B cell (primary cell): ENCODE measurements at places on chromosomes 7 and 10. TPM values are rescaled to one million over a fixed set of nuclear protein-coding genes. Genes with fewer than 3 reads are reported as not detected.

DNA sequence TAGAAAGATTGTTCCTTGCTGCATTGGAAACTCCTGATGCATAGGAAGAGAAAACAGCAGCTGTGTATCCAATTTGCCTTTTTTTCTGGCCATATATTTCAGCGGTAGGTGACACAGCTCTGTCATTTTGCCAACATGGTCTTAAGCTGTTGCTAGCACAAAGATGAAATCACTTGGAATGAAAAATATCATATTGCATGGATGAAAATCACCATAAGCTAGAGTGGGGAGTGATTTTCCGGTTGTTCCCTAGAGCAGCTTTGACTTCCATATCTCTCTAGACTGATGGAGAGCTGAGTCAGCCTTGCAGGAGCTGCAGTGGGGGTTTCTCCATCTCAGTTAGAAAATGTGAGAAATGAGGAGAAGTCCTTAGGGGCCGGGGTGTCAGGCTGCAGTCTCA is 38.3 kb upstream of the BTBD16 start:
- H3K36me3 ChIP-seq: no peaks in the 10 kb centered on the region
- H3K27me3 ChIP-seq: no peaks in the 10 kb centered on the region
- H3K4me3 ChIP-seq: no peak overlapping the region
- no peak for DNase-seq
- H3K27ac ChIP-seq: no peak overlapping the region
- no peaks in the 10 kb centered on the region for H3K4me1 ChIP-seq

GRCh38 chr7:84654273-84654672 is 459.7 kb upstream of the SEMA3A start:
- H3K36me3 ChIP-seq: no peaks in the 10 kb centered on the region
- no peaks in the 10 kb centered on the region for H3K4me1 ChIP-seq
- no peaks in the 10 kb centered on the region for H3K27me3 ChIP-seq
- no peak for DNase-seq
- H3K27ac ChIP-seq: no peak overlapping the region
- H3K4me3 ChIP-seq: no peak overlapping the region

DNA sequence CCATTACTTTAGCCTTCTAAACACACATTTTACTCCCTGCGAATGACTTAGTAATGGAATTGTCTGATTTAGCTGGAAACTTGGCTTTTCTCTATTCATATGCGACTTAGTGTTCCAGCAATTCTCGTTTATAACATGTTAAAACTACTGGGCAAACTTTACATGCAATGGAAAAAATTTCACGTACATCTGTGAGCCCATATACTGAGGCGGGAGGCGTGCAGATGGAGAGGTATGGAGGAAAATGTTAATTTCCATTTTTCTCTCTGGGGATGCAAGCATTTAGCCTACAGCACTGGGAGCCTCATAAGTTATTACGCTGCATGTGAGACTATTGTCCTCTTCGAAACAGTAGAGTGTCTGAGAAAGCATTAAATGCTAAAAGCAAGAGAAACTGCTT is 591.5 kb upstream of the ANKRD30A start:
- H3K4me1 ChIP-seq: peaks cover 25% of the 10 kb centered on the region
- DNase-seq: no peak
- no peaks in the 10 kb centered on the region for H3K36me3 ChIP-seq
- H3K27me3 ChIP-seq: no peaks in the 10 kb centered on the region
- no peak overlapping the region for H3K4me3 ChIP-seq
- H3K27ac ChIP-seq: no peak overlapping the region

- no peak for DNase-seq
- no peaks in the 10 kb centered on the region for H3K27me3 ChIP-seq
- H3K36me3 ChIP-seq: no peaks in the 10 kb centered on the region
- H3K27ac ChIP-seq: no peak overlapping the region
- H3K4me3 ChIP-seq: no peak overlapping the region
These were observed 152.8 kb upstream of the MKLN1 start for GRCh38 chr7:131174855-131175254.

DNA sequence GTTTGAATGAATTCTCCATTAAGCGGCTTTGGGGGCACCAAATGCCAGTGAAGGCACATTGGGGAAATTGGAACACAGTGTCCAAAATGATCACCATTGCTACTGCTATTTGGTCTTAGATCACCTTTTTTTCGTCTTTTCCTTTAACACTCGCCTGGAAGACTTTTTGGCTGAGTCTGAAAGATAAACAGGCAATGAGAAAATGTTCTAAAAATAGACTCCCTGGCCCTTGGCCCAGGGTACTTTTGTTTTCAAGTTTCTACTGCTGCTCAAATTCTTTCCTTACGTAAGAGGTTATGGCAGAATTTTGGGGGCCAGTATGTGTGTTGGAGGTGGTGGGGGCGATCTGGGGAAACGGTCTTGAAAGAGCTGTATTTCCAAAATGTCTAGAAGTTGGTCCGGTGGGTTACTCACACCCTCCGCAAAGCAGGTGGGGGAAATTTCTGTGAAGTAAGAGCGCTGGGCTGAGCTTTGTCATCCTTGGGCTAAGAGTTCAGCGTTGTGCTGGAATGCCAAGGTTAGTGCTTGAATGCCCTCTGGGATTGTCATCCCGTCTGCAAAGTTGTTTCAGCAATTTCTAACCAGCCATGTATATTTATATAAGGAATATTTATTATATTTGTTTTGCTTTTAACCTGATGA is 1.3 kb upstream of the ITPRIP start:
- H3K4me1 ChIP-seq: peaks cover 39% of the 10 kb centered on the region
- H3K27ac ChIP-seq: no peak overlapping the region
- no peaks in the 10 kb centered on the region for H3K36me3 ChIP-seq
- H3K4me3 ChIP-seq: peak overlapping the region; percentile 97

- no peak overlapping the region for H3K4me3 ChIP-seq
- no peak for DNase-seq
- no peaks in the 10 kb centered on the region for H3K4me1 ChIP-seq
These were observed 4.7 kb upstream of the CALN1 start for GRCh38 chr7:72416846-72417245.

GRCh38 chr7:76423666-76424412 is 911 bp upstream of the ZP3 start:
- no peaks in the 10 kb centered on the region for H3K27me3 ChIP-seq
- no peak for DNase-seq
- H3K4me1 ChIP-seq: no peaks in the 10 kb centered on the region
- no peak overlapping the region for H3K27ac ChIP-seq
- H3K4me3 ChIP-seq: no peak overlapping the region
- H3K36me3 ChIP-seq: no peaks in the 10 kb centered on the region

GRCh38 chr10:43681220-43681619 is 32.5 kb upstream of the ZNF32 start:
- DNase-seq: no peak
- no peak overlapping the region for H3K27ac ChIP-seq
- no peak overlapping the region for H3K4me3 ChIP-seq
- no peaks in the 10 kb centered on the region for H3K4me1 ChIP-seq
- no peaks in the 10 kb centered on the region for H3K27me3 ChIP-seq
- no peaks in the 10 kb centered on the region for H3K36me3 ChIP-seq

DNA sequence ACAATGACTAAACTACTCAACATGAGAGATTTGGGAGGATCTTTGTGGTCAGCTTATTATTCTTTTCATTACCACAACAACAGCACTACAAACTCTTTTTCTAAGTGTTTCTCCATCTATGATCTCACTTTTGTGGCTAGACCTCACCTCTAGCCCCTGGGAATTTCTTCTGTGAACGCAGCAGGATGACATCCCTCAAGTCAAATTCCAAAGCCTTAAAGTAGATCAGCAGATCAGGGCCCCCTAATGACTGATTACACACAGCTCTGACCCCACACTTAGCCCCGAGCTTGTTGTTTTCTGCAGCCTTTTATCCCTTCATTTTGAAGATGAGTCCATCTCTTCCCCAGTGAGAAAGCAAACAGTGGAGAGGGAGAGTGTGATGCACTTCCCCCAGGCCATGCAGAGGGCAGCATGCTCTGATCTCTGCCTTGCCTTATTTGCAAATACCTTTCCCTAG is 27.3 kb downstream of the TFAM start:
- no peak for DNase-seq
- no peaks in the 10 kb centered on the region for H3K4me1 ChIP-seq
- no peaks in the 10 kb centered on the region for H3K27me3 ChIP-seq
- H3K4me3 ChIP-seq: no peak overlapping the region
- no peaks in the 10 kb centered on the region for H3K36me3 ChIP-seq

DNA sequence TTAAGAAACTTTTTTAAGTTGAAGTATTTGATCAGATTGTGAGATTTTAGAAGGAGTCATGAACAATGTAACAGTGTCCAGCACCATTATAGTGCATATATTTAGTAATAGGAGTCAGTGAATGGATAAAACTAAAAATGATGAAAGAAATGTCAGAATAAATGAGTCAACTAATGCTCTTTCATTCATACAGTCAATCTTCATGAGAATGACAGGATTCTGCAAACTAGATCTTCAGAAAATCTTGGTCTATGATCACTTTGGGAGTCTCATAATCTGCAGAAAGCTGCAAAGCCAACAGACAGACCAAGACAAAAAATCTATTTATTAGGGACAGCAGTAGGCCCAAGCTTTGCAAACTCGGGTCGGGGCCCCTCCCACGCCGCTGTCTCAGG is 710 bp downstream of the RNLS start:
- peaks cover 7% of the 10 kb centered on the region for H3K4me1 ChIP-seq
- H3K27ac ChIP-seq: peak overlapping the region; percentile 94
- no peak for DNase-seq
- H3K36me3 ChIP-seq: no peaks in the 10 kb centered on the region
- H3K4me3 ChIP-seq: peak overlapping the region; percentile 89

- no peak for DNase-seq
- H3K4me3 ChIP-seq: no peak overlapping the region
- no peak overlapping the region for H3K27ac ChIP-seq
- H3K27me3 ChIP-seq: no peaks in the 10 kb centered on the region
- H3K36me3 ChIP-seq: no peaks in the 10 kb centered on the region
These were observed 66.1 kb upstream of the AOAH start for GRCh38 chr7:36790311-36790787.

GRCh38 chr7:71871446-71871845 is 540.7 kb downstream of the CALN1 start:
- no peak overlapping the region for H3K4me3 ChIP-seq
- no peak overlapping the region for H3K27ac ChIP-seq
- no peaks in the 10 kb centered on the region for H3K27me3 ChIP-seq
- H3K36me3 ChIP-seq: no peaks in the 10 kb centered on the region
- DNase-seq: no peak
- no peaks in the 10 kb centered on the region for H3K4me1 ChIP-seq

DNA sequence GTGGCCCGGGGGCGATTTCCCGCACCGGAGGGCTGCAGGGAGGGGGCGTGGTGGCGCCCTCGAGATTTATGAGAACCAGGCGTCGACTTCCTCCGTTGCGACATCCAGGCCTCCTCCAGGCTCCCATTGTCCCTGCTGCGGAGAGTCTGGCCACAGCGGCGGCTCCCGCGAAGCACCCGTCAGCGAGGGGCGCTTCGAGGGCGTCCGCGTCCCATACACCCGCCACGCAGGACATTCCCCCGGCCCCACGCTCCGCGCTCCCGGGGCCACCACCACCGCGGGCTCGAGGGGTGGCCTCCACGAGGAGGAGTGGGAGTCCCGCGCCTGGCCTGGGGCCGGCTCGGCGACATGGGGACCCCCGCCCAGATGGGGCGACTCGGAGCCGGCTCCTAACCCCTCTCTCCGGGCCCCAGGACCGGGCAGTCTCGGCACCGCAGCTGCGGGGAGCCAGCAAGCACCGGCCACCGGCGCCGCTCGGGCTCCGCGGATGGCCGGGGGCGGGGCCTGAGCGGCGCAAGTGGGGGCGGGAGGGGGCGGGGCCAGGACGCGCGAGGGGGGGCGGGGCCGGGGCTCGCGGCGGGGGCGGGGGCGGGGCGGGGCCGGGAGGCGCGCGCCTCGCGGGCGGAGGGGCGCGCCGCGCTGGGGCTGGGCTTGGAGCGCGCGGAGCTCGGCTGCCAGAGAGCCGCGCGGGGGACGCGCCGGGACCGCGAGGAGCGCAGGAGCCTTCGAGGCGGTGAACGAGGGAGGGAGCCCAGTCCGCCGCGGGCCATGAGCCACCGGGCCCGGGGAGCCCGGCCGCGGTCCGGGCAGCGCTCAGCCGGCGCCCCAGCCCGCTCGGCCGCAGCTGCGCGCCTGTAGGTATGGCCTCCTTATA is at the start of gene SH2B2:
TSS of gene SH2B2 (plus strand) at position 632 of the 874 bp plus-strand sequence. CDS start 13,683 bp downstream, outside the sequence.
- H3K27ac ChIP-seq: peak within 1 kb of the TSS; percentile 74
- DNase-seq: peak; percentile 87
- peaks cover 68% of the 10 kb centered on the region for H3K4me1 ChIP-seq
- no peaks in the 10 kb centered on the region for H3K36me3 ChIP-seq

- no peak overlapping the region for H3K27ac ChIP-seq
- H3K27me3 ChIP-seq: no peaks in the 10 kb centered on the region
- no peaks in the 10 kb centered on the region for H3K36me3 ChIP-seq
- DNase-seq: no peak
These were observed 62.6 kb downstream of the TEX36 start for GRCh38 chr10:125620401-125620800.

- DNase-seq: no peak
- no peaks in the 10 kb centered on the region for H3K36me3 ChIP-seq
- no peaks in the 10 kb centered on the region for H3K27me3 ChIP-seq
- no peak overlapping the region for H3K27ac ChIP-seq
These were observed 29.7 kb downstream of the VIPR2 start for GRCh38 chr7:159114981-159115380.

GRCh38 chr10:6151087-6151977 is 51.4 kb upstream of the PFKFB3 start:
- peak overlapping the region; percentile 6 for H3K4me3 ChIP-seq
- no peaks in the 10 kb centered on the region for H3K27me3 ChIP-seq
- no peaks in the 10 kb centered on the region for H3K36me3 ChIP-seq
- peak overlapping the region; percentile 40 for H3K27ac ChIP-seq
- DNase-seq: peak; percentile 84

Gene RTKN2
- polyA plus RNA-seq: 0.07 and 0.48 TPM in 2 replicates

Gene STEAP1
- not detected in 2 replicates for polyA plus RNA-seq

Gene EPO
- polyA plus RNA-seq: 0.10 TPM in 1 of 2 replicates, not detected in the other

Gene NUTM2B
- 0.56 and 1.8 TPM in 2 replicates for polyA plus RNA-seq

Gene COL26A1
- polyA plus RNA-seq: not detected in 2 replicates

Gene GHRHR
- not detected in 2 replicates for polyA plus RNA-seq

Gene PCDH15
- not detected in 2 replicates for polyA plus RNA-seq

Gene MOSPD3
- 16.7 and 19.2 TPM in 2 replicates for polyA plus RNA-seq
